ENCODE measurements at places on chromosomes 1 and 21.

- no peak for DNase-seq
Observed at GRCh38 chr1:100517515-100517914, 20.4 kb upstream of the GPR88 start.

- DNase-seq, result no peak
Observed at GRCh38 chr1:101697072-101697471, 299.7 kb downstream of the OLFM3 start.

DNA sequence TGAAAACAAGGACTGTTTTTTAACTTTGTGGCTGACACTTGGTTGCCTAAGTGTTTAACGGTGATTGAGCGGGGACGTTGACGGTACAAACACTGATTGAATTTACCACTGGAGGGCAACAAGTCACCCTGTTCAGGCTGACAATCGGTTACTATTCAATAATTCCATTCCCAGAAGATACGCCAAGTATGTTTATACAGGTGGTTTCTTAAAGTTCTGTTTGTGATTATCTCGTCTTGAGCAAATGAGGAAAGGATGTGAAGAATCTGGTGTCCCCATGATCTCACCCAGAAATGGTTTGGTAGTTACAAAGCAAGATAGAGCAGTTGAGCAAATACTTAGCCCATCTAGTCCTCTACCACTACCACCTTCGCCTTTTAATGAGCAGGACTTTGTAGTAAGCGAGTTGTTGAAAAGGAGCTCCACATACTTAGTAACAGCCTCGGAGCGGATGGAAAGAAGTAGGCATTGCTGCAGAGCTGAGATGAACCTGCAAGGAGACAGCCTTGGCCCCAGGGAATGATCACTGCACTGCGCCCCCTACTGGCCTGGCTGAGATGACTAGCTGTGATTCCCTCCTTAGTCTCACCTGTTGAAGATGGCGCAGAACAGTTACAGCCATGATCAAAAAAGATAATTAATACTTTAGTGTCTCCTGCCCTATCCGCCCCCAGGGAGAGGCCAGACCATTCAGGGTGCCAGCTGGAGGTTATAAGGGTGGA is 36.3 kb downstream of the IFNAR1 start:
- peak; percentile 92 for DNase-seq

DNA sequence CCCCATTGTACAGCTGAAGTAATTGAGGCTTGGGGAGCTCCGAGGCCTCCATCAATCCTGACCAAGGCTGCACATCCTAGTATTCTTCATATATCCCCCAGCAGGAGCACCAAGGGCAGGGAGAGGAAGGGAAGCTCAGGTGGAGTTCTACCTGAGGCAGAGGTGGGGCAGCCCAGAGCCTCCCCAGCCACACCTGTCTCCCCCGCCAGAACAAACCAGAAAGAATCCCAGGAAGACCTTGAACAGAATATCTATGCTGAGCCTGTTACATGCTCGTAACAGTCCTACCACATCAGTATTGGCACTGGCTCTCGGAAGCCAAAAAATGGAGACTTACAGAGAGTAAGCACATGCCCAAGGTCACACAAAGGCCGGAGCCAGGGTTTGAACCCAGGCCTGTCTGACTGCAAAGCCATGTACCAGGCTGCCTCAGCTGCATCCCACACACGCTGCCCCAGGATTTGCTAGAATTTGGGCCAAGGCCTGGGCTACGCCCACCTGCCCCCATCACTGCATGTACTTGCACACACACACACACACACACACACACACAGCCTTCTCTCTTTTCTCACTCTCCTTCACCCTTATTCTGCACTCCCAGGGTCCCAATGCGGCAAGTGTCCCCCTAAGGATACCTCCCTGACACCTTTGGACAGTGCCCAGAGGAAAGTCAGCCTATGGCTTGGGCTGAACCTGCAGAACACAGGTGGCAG is 4.5 kb downstream of the E2F2 start:
- no peak for DNase-seq

DNA sequence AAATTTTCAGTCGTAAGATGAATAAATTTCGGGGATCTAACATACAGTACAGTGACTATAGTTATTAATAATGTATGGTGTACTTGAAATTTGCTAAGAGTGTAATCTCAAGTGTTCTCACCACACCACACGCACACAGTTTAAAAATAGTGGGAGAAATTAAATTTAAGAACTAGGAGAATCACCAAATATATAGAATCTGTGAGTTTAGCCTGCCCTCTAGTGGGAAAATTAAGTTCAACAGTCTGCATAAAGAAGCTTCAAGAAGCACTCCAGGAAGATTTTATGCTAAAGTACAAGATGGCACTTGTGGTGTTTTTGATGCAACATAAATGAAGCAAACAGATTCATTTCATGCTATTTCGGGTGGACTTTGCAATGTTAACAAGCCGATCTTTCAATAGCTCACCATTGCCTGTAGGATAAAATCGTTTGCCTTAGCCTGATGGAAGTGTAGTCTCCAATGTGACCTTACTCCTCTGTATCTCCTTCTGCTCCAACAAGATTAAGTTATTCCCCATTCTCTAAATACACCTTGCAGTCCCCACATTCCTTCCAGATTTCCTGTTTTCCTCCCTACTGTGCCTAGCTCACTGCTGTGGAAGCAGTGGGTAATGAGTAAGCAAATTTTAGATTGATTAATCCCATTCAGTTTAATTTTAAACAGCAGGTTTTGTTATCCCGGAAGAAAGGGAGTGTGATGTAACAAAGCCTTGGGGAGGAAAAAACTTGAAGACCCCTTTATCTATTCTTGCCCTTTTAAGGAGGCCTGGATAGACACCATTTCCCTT is 8.7 kb upstream of the PIK3C2B start:
- DNase-seq, result peak; percentile 42

DNA sequence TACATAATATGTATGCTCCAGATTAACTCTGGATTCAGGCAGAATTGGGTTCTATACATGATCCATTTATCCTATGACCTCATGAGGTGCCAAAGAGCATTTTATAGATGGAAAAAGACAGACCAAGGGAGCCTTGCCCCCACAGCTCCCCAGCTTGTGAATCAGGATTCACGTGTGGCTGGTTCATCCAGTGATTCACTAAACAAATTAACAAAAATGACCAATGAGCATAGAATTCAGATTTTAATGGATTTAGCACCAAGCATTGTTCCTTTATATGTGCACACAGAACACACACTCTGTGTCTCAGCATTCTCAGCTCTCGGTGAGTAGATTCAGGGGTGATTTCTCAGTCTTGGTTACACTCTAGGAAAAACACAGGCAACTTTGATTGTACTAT is 51.7 kb upstream of the BARHL2 start:
- DNase-seq, result no peak

- no peak for DNase-seq
Observed at GRCh38 chr1:229879746-229880145, 187.3 kb upstream of the GALNT2 start.

- DNase-seq, result no peak
Observed at GRCh38 chr1:9437961-9438430, 101.3 kb upstream of the SLC25A33 start.

GRCh38 chr1:162527314-162527713 is 29.7 kb downstream of the UHMK1 start:
- no peak for DNase-seq

GRCh38 chr1:59390307-59390706 is 93.4 kb downstream of the FGGY start:
- no peak for DNase-seq

DNA sequence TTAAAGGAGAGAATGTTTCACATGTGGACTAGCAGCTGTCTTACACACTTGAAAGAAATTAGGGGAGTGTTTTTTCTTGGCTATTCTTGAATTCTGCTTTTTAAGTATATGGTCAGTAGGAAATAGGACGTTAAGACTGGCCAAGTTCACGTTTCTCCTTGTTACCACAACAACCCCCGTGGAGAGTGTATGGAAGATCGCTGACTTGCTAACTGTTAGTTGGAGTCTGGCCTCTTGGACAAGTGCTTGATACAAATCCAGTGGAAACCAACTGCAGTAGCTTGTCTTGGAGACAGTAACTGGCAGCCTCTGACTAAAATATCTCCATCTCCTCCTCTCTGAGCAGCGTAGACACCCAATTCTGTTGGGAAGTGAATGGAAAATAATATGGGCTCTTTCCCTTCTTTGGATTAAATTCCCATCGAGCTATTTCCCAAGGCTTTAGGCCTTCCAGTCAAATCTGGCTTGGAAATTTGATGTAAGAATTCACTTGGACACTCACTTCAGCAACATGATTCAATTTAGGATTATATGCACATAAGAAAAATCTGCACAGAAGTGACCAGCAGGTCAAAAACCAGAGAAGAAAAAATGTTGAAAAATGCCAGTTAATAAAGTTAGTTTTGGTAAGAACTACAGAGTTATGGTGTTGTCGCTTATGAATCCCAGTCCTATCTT is 3.6 kb upstream of the NFIA start:
- no peak for DNase-seq

DNA sequence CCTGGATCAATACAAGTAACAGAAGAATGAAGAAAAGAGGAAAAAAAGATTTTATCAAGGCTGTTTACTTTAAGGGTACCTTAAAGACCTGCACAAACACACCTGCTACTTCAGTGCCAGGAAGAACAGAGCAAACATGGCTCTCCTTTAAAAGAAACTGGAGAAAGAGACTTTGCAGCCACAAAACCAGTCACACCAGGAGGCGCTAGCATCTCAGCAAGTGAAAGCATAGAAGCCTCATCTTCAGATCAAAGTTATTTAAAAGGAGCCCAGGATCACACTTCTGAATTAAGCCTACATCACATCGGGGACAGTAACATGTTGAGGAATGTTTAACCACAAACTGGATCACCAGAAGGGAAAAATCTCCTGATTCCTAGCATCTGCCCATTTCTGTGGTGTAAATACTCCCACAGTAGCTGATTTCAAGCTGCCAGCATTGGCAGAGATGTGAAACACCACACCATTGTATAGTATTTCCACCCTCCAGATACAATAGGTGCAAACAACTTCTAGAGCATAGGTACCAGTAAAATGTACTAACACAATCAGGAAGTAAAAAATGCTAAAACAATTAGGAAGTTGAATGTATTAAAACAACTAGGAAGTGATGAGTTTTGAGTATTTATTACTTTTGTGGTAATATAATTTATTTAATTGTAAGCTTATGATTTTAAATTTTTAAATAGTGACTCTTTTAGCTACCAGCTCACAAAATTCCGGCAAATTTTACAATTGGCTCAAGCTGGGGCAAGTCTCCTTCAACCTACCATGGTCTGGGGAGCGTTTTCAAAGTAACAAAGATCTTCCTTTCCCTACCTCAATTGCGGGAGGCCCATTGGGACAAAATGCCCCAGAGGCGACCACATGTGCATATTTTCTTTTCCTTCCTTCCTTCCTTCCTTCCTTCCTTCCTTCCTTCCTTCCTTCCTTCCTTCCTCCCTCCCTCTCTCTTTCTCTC is 105.3 kb upstream of the CLDN14 start:
- DNase-seq, result no peak

DNA sequence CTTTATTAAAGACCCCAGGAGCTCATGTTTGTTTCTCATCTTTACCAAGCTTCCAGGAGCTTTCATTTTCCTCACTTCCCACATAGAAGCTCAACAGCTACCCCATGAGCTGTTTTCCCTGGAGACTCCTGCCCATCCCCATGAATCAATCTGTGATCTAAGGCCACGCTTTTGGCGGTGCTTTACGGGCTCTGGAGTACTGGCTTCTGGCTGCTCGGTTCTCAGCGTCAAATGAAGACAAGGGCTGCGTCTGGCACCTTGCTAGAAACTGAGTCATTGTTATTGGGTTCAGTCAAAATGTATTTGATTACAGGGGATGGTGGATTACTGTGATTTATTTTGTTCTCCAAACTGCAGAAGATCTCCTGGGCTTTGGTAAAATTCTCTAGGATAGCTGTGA is 39.9 kb downstream of the ACP6 start:
- no peak for DNase-seq

DNA sequence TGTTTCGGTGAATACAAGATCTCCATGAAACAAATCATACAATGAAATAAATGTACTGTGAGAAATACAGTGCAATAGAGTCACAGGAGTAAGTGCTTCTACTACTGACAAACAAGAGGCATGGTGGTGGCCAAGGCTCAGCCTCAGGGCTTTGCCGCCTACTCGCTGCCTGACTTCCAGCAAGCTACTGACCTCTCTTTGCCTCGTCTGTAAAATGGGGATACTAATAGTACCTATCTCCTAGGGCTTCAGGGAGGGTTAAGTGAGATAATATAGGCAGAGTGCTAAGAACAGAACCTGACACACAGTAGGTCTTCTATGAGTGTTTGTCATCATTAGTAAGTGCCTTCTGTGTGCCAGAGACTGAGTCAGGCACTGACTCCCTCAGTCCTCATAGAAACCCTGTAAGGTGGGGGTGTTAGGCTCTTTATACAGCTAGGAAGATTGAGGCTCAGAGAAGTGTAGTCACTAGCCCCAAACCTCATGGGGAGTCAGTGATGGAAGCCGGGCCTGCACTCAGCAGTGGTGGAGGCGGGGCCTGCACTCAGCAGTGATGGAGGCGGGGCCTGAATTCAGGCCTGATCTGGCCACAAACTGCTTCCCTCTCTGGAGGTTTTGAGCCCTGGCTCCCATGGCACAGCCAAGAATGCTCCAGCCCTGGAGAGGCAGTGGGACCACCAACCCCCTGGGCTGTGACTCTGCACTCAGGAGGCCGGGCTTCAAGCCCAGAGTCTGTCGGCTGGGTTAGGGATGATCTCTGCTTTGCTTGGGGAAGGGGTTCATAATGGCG is 6.8 kb downstream of the BSND start:
- DNase-seq, result no peak

- DNase-seq, result no peak
Observed at GRCh38 chr21:35622612-35623011, 437.7 kb downstream of the SETD4 start.

DNA sequence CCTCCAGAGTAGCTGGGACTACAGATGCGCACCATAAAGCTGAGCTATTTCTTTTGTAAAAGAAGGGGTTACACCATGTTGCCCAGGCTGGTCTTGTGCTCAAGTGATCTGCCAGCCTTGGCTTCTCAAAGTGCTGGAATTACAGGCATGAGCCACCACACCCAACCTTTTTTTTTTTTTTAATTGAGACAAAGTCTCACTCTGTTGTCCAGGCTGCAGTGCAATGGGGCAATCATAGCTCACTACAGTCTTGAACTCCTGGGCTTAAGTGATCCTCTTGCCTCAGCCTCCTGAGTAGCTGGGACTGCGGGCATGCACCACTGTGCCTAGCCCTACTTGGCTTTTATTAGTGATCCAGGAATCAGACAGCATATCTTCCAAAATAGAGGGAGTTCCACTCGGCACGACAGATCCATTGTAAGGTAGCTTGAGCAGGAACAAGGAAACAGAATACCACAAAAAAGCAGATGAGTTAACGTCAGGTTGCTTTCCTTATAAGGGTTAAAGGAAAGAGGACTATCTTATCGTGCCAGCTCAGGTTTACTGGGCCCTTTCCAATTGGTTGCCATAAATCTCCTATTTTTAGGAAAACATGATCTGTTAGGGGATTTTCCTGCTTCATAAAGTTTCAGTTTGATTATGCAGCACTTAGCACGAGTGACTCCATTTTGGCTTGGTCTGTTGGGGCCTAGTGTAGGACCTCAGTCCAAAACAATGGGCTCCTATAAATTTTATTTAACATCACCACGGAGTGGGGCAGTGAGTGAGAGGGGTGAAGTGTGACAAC is 45.2 kb downstream of the NENF start:
- no peak for DNase-seq

Measured in foreskin fibroblast (primary cell).